ENCODE measurements at places on chromosomes 2 and 18.

DNA sequence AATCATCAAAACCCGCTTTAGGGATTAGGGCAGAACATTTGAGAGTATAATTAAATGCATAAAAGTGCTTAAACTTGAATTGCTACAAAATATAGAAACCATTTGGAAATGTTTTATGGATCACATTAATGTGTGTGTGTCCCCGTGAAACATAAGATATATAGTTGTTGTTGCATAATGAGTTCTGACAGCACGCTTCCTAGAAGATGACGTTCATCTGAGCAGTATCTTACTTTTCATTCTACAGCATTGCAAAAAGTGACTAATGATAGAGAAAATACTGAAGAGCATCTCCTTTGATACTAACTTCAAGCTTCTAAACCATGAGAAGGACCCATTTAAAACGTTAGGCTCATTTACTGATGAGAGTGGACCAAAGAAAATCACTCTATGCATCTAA, 63.7 kb downstream of the SLC8A1 start:
- no peak for DNase-seq

DNA sequence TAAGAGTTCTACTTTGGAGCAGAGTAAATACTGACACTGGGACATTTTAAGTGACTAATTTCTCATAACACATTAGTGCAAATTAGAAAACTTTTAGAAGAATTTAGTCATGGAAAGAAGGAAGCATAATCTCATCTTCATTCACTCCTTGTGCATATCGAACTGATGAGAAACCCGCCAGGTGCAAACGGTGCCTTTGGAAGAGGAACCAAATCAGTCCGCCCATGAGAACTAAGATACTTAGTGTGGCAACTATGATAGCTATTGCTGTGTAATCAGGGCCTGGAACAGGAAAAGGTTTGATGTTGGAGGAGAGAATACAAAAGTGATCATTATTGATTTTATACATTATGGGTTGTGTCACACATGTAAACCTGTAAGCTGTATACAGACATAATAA, 6.9 kb upstream of the CD302 start:
- DNase-seq: no peak

GRCh38 chr2:199668645-199669044, 182.3 kb downstream of the FTCDNL1 start:
- no peak for DNase-seq

- no peak for DNase-seq
Observed at GRCh38 chr2:227310756-227311110, 14.3 kb upstream of the MFF start.

DNA sequence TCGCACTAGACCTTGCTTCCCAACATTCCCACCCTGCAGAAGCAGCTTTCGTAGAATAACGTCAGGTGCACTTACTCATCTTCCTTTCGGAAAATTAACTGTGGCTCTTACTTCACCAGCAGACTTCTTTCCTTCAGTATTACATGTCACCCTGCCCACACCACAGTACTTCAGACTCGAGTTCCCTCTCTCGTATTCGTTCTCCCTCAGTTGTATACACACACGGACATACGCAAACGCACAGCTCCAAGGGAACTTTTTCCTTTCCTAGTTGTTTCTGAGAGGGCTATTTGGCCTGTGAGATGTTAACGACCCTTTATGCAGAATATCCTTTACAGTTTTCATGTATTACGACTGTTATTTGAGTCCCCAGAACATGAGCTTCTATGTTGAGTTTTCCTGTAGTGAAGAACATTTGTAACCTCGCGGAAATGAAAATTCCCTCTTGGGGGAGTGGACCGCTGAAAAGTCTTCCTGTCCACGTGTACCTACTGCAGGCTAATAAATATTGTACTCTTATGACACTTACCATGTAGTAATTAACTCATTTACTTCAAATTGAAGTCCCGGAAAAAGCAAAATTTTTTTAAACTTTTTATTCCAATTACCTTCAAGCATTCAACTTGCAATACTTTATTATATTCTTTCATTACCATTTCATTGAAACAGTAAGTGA, 908 bp downstream of the ERLEC1 start:
- no peak for DNase-seq

DNA sequence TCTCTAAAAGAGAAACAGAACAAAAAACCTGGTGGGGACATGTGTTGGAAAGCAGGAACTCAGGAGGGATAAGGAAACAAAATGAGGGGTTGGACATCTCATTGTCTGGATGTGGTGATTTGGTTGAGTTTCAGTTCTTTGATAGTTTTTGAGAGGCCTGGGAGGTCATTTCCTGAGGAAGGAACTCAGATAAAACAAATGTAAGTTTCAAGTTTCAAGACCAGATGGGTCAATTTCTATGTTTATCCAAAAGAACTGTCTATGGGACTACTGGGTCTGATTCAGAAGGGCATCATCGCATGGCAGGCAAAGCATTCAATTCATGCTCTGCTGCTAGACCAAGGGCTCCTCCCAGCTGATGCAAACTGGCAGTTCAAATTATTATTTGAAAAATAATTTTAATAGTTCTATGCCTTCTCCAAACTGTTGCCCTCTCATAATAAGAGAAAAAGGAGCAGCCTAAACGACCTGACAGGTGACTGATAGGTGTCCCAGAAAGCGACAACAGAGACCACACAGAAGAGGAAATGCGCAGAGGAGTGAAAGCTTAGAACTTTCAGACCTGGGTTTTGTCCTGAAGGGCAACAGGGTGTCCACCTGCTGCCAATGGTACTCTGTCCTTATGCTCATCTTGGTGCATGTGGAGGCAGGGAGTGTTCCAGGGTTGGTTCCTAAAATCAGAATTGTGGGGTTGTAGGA, 39.3 kb upstream of the SH3RF3 start:
- no peak for DNase-seq

DNA sequence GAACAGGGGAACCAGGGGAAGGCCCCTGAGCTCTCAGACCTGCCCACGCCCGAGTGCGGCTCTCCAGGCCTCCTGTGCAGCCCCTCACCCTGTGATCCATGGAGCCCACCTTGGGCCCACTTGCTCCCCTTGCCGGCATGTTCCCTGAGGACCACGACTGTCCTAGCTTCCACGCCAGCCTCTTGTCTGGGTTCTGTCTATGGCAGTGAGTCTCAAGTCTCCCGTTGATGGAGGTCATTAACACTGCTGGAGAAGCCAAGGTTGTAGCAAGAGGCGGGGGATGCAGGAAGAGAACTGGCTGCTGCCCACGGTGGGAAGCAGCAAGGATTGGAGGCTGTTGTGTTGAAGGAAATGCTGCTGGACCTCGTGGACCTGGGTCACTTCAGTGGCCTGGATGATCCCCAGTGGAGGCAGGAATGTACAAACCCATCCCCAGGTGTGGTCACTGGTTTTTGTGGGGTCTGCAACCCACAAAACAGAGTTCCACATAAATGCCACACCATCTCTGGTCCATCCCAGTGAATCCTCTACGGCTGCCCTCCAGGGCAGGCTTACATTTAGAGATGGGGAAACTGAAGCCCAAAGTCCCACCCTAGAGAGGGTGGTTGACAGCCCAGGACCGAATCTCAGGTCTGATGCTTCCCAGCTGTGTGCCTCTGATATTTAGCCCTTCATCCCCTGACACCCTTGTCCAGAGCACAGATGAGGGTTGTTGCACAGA, 150.3 kb downstream of the NDUFA10 start:
- DNase-seq: no peak

- DNase-seq: no peak
Observed at GRCh38 chr2:68163641-68164040, 6.0 kb downstream of the PNO1 start.
